H1 (cell line): ENCODE measurements at places on chromosomes 1 and 21. TPM values are rescaled to one million over a fixed set of nuclear protein-coding genes. Genes with fewer than 3 reads are reported as not detected.

Gene PCP4
- 1.8 and 2.3 TPM in 2 replicates for total RNA-seq

Gene AMY1A
- total RNA-seq = not detected in 2 replicates

Gene C4BPA
- not detected in 2 replicates for total RNA-seq

GRCh38 chr1:223208164-223209076 is 65.4 kb upstream of the TLR5 start:
- H3K27me3 ChIP-seq = no peaks in the 10 kb centered on the region
- no peak overlapping the region for H3K4me3 ChIP-seq
- no peaks in the 10 kb centered on the region for H3K36me3 ChIP-seq
- H3K27ac ChIP-seq = no peak overlapping the region

GRCh38 chr1:85582687-85583591 is 2.4 kb downstream of the CCN1 start:
- H3K27me3 ChIP-seq = peaks cover 3% of the 10 kb centered on the region
- DNase-seq = no peak
- peaks cover 3% of the 10 kb centered on the region for H3K4me1 ChIP-seq
- no peak overlapping the region for H3K27ac ChIP-seq
- peaks cover 10% of the 10 kb centered on the region; the same call in 1 of the 2 replicates for H3K36me3 ChIP-seq
- peak overlapping the region; percentile 89 for H3K4me3 ChIP-seq

GRCh38 chr1:7698641-7699040 is 72.5 kb upstream of the VAMP3 start:
- peaks cover 12% of the 10 kb centered on the region; the same call in 1 of the 2 replicates for H3K27me3 ChIP-seq
- no peaks in the 10 kb centered on the region for H3K36me3 ChIP-seq
- DNase-seq = no peak
- H3K4me3 ChIP-seq = no peak overlapping the region
- no peak overlapping the region for H3K27ac ChIP-seq

DNA sequence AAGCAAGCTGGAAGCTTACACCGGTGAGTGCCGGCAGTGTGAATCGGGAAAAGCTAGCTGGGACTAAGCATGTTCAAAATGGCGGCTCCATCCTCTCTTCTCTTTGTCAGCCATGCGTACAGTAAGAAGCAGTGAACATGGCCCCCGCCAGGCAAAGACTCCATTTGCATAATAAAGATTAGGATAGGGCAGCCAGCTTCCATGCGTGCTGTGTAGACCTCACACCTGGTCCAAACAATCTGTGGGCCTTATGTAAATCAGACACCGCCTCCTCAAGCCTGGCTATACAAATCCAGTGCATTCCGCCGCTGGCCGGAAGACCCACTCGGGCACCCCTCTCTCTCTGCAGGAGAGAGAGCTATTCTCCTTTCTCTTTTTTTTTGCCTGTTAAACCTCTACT is 150.3 kb downstream of the TIAM1 start:
- H3K4me1 ChIP-seq = peaks cover 6% of the 10 kb centered on the region
- H3K4me3 ChIP-seq = no peak overlapping the region
- H3K27me3 ChIP-seq = no peaks in the 10 kb centered on the region
- no peak overlapping the region for H3K27ac ChIP-seq

DNA sequence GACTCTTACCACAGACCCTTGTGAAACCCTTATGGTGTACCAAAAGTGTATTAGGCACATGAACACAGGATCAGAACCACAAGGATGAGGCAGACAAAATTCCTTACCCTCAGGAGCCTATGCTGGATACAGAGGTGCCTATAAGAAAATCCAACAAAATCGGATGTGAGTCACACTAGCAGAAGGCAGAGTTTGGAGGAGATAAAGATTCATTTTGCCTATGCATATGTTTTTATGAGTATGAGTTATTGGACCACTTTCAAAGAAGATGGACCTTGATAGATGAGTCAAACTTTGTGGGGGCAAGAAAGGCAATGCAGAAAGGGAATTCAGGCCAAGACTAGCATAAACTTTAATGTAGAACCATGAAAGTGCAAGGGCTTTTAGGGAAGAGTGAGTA is 17.0 kb downstream of the CAMK1G start:
- H3K4me1 ChIP-seq = no peaks in the 10 kb centered on the region
- no peak for DNase-seq

DNA sequence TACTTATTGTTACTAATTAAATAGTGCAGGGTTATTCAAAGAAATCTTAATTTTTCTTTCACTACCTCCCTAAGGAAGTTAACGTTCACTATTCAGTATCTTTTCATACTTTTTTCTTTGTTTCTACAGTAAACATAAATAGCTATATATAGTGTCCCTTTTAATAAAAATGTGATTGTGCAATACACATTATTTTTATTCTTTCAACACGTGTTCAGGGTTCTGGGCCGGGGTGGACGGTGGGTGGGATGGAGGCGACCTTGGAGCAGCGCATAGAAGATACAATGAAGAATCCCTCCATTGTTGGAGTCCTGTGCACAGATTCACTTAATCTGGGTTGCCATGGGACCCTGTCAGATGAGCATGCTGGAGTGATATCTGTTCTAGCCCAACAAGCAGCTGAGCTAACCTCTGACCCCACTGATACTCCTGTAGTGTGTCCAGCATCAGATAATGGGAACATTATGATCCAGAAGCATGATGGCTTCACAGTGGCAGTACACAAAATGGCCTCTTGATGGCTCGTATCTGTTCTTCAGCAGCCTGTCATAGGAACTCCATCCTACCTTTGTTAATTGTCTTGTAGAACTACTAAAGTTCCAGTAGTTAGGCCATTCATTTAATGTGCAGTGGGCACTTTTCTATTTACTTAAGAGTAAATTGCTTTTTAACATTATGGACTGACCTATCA is 155.9 kb upstream of the L1TD1 start:
- no peak overlapping the region for H3K4me3 ChIP-seq
- no peaks in the 10 kb centered on the region for H3K36me3 ChIP-seq
- no peak for DNase-seq
- H3K27me3 ChIP-seq = no peaks in the 10 kb centered on the region

- no peak for DNase-seq
- no peaks in the 10 kb centered on the region for H3K27me3 ChIP-seq
- no peak within 1 kb of the TSS for H3K27ac ChIP-seq
- no peak within 1 kb of the TSS for H3K4me3 ChIP-seq
- no peaks in the 10 kb centered on the region; the same call in 1 of the 2 replicates for H3K4me1 ChIP-seq
Measured at GRCh38 chr1:186461014-186461413, at the start of gene PDC. TSS of gene PDC (minus strand) at chr1:186461114. CDS start at chr1:186449459, 11,655 bp downstream.

DNA sequence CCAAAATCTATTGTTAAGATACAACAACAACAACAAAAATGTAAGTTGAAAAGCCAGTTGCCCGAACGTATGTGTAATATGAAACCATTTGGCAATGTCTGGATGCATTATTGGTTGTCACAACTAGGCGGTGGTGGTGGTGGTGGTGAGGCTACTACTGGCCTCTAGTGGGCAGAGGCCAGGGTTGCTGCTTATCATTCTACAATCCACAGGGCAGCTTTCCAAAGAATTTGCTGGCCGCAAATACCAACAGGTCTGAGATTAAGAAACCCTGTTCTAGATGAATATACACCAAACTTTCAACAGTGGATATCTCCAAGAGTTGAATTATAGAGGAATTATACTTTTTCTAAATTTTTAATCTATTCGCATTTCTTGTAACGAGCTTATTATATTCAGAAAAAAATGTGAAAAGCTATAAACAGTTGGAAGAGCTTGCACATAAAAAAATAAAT is 26.8 kb upstream of the ZNF697 start:
- no peaks in the 10 kb centered on the region for H3K36me3 ChIP-seq
- DNase-seq = no peak
- no peaks in the 10 kb centered on the region for H3K27me3 ChIP-seq
- H3K4me1 ChIP-seq = peaks cover 5% of the 10 kb centered on the region

DNA sequence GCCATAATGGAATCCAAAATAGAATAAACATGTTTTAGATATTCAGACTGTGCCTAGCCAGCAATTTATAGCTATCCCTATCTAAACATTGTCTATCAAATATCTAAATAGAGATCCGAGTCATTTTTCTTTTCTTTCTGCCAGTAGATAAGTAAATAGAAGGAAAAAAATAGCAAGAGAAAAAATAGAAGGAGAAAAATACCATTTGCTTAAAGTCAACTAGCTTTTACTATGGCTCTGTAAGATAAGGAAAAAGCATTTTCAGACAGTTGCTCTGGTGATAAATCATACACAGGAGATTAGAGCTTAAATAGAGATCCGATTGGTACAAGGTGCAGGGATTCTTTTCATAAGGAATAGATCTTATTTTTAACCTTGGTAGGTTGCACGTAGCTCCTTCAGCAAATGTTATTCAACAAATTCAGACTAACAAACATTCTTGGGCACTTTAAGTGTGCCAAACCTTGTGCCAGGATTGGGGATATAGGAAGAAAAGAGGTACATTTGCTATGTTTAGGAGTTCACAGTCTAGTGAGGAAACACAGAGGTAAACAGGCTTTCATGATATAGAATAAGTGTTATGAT is 70.1 kb upstream of the CCDC190 start:
- no peak overlapping the region for H3K4me3 ChIP-seq
- H3K27me3 ChIP-seq = no peaks in the 10 kb centered on the region
- no peaks in the 10 kb centered on the region for H3K4me1 ChIP-seq
- no peak overlapping the region for H3K27ac ChIP-seq

- H3K4me3 ChIP-seq = no peak overlapping the region; the same call in 1 of the 2 replicates
- H3K27me3 ChIP-seq = no peaks in the 10 kb centered on the region
- H3K4me1 ChIP-seq = peaks cover 14% of the 10 kb centered on the region
- H3K27ac ChIP-seq = no peak overlapping the region
- DNase-seq = no peak
- no peaks in the 10 kb centered on the region for H3K36me3 ChIP-seq
Measured at GRCh38 chr1:160062230-160062532, 7.8 kb downstream of the KCNJ10 start.

GRCh38 chr1:11802616-11802972 is 3.2 kb downstream of the MTHFR start:
- no peak overlapping the region for H3K27ac ChIP-seq
- H3K36me3 ChIP-seq = peaks cover 12% of the 10 kb centered on the region
- peaks cover 24% of the 10 kb centered on the region for H3K4me1 ChIP-seq
- no peaks in the 10 kb centered on the region for H3K27me3 ChIP-seq
- no peak for DNase-seq
